PC-3 (cell line): ENCODE measurements at places on chromosomes 7 and 10. TPM values are rescaled to one million over a fixed set of nuclear protein-coding genes. Genes with fewer than 3 reads are reported as not detected.

Gene SLC26A3
- not detected in 2 replicates for total RNA-seq

Gene PLA2G12B
- total RNA-seq = not detected in 2 replicates

Gene PRRT4
- 0.36 and 0.69 TPM in 2 replicates for total RNA-seq

Gene GPR26
- not detected in 2 replicates for total RNA-seq

Gene NPSR1
- total RNA-seq = not detected in 2 replicates

Gene BMPER
- 0.06 and 0.11 TPM in 2 replicates for total RNA-seq

Gene ERVW-1
- not detected in 2 replicates for total RNA-seq

Gene PODXL
- 44.2 and 80.5 TPM in 2 replicates for total RNA-seq

Gene ZNF804B
- not detected in 2 replicates for total RNA-seq

Gene ECD
- total RNA-seq = 103 and 108 TPM in 2 replicates

Gene TMUB1
- total RNA-seq = 52.1 and 71.6 TPM in 2 replicates

Gene ZNF775
- 3.7 and 4.7 TPM in 2 replicates for total RNA-seq

Gene TLX1
- total RNA-seq = not detected in 2 replicates

Gene SFRP5
- total RNA-seq = not detected in 2 replicates

Gene SYPL1
- 45.9 and 57.9 TPM in 2 replicates for total RNA-seq

Gene NPTX2
- not detected in 2 replicates for total RNA-seq

Gene UPK3BL2
- 22.5 and 25.7 TPM in 2 replicates for total RNA-seq

Gene TSPAN15
- 186 and 212 TPM in 2 replicates for total RNA-seq

Gene PCLO
- 3.5 and 7.5 TPM in 2 replicates for total RNA-seq

Gene ABCB1
- not detected in 2 replicates for total RNA-seq

Gene RNLS
- total RNA-seq = not detected in 2 replicates

Gene CYP26C1
- 0.17 TPM in 1 of 2 replicates, not detected in the other for total RNA-seq

Gene GCK
- not detected in 2 replicates for total RNA-seq

Gene VPS26A
- 44.7 and 60.0 TPM in 2 replicates for total RNA-seq

Gene INSYN2A
- not detected in 2 replicates for total RNA-seq
